AG10803 (cell line): ENCODE measurements at places on chromosomes 6 and 20.

DNA sequence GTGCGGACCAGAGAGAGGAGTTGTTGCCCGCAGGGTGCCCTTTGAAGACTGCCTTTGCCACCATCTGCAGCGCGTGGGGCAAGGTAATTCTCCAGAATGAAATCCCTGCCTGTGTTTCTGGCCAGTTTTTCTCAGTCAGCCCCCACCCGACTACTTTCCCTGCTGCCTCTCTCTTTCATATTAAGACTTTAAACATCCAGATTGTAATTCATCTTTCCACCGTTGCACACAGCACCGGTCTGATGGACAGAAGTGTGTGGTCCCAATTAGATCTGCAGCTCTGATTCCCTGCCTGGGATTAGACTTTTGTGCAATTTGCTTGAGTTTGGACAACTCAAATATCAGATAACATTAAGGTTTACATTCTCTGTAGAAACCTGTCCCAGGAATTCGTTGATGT lies 489.0 kb downstream of the QKI start:
- DNase-seq: no peak

- DNase-seq: no peak
Observed at GRCh38 chr6:56875961-56876360, 78.9 kb upstream of the BEND6 start.

GRCh38 chr6:73556836-73557235 lies 36.0 kb upstream of the EEF1A1 start:
- no peak for DNase-seq

GRCh38 chr6:119065382-119065781 lies 13.1 kb downstream of the FAM184A start:
- DNase-seq: no peak

DNA sequence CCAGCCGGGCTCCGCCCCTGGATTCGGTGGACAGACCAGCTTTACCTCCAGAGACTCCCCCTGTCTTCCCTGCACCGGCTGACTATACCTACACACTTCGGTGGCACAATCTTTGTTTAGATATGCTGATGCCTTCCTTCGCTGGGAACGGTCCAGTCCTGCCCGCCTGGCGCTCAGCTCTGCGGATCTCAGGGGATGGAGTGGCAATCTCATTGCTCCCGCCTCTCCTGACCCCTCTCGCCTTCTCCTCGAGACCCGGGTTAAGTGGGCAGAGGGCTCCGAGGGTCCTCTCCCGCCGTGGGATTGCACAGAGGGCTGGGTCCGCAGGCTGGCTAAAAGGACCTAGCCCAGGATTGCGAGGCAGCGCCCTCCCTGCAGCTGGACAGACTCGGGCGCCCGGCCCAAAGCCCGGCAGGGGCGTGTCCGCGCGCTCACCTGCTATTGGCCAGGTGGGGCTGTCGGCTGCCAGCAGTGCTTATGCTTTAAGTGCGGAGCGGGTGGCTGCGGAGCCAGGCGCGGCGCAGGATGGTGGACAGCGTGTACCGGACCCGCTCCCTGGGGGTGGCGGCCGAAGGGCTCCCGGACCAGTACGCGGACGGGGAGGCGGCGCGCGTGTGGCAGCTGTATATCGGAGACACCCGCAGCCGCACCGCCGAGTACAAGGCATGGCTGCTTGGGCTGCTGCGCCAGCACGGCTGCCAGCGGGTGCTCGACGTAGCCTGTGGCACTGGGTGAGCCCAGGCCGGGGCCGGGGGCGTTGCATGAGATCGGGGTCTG lies at the start of gene GNMT:
Gene GNMT (plus strand): TSS at position 512 of the 777 bp plus-strand sequence. CDS start 14 bp downstream, at position 526.
- DNase-seq: no peak

- no peak for DNase-seq
Observed at GRCh38 chr6:17125407-17125806, 23.6 kb downstream of the STMND1 start.

- no peak for DNase-seq
Observed at GRCh38 chr6:106563614-106564013, 65.7 kb downstream of the RTN4IP1 start.

DNA sequence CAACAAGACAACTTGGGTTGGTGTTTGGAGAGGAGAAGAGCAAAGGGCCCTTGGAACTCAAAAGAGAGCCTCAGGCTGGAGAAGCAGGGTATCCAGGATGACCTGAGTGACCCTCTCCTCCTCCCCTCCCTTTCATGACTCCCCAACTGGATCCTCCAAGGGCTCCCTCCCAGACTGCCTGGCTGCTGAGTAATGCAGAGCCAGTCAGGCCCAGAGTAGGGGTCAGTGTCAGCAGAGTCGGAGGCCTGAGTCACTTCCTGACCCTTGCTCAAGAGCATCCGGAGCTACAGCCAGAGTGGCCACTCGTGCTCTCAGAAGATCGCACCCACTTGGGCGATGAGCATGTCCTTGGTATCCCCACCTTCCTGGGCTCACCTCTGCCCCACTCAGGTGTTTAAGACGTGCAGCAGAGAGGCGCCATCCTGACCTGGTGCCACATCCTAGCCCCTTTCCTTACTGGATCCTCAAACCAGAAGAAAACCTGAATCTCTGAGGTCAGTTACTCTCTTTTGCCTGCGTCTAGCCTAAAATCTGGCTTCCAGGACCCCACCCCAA lies 2.8 kb upstream of the MAPK13 start:
- DNase-seq: peak; percentile 79

GRCh38 chr6:13358511-13358910 lies 30.2 kb upstream of the TBC1D7 start:
- DNase-seq: no peak

- no peak for DNase-seq
Observed at GRCh38 chr6:77383026-77383425, 80.3 kb downstream of the HTR1B start.

DNA sequence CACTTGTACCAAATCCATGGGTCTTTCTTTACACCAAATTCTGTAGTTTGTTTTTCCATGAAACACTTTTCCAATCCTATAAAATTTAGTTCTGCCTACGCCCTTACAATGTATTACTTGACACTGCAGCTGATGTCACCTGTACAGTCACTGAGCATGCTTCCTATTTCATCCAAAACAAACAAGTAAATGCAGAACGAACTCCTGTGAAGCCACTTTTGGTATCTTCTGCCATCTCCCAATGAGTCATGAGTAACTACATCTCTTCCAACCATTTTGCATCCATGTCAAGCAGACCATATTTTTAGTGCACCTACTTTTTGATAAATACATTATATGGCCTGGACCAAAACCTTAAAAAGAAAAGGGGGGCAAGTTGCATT lies 42.4 kb downstream of the HDDC2 start:
- no peak for DNase-seq

DNA sequence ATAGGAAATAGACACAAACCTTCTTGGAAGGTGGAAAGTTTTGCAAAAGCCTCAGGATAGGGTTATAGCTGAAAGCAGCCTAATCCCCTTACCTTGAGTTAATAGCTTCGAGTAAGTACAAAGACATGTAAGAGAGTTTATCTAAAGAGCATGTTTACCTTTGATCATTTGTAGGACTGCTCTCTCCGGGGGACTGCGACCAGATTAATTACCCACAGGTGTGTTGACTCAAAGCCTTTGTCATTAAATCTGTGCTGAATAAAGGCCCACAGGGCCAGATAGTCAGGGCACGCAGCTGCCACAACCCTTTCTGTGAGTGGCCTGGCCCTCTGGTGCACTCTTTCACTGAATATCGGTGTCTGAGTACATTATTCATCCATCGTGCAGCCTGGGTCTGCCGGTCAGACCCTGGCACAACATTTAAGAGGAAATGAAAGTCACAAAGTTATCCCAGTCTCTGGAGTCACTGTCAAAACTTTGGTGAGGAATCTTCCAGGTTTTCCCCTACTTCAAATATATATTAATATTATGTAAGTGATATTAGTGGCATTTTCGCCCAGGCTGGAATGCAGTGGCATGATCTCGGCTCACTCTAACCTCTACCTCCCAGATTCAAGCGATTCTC lies 5.4 kb upstream of the MICA start:
- no peak for DNase-seq

- DNase-seq: no peak
Observed at GRCh38 chr6:27149150-27149549, 98.4 kb upstream of the PRSS16 start.

- DNase-seq: peak; percentile 71
Observed at GRCh38 chr6:56292505-56293181, 45.3 kb upstream of the COL21A1 start.

- DNase-seq: peak; percentile 83
Observed at GRCh38 chr6:132369526-132369925, 31.7 kb downstream of the MOXD1 start.

- peak; percentile 76 for DNase-seq
Observed at GRCh38 chr6:113017353-113017752, 670.2 kb downstream of the RFPL4B start.

- DNase-seq: peak; percentile 43
Observed at GRCh38 chr6:90008908-90009501, 114.7 kb downstream of the GJA10 start.

DNA sequence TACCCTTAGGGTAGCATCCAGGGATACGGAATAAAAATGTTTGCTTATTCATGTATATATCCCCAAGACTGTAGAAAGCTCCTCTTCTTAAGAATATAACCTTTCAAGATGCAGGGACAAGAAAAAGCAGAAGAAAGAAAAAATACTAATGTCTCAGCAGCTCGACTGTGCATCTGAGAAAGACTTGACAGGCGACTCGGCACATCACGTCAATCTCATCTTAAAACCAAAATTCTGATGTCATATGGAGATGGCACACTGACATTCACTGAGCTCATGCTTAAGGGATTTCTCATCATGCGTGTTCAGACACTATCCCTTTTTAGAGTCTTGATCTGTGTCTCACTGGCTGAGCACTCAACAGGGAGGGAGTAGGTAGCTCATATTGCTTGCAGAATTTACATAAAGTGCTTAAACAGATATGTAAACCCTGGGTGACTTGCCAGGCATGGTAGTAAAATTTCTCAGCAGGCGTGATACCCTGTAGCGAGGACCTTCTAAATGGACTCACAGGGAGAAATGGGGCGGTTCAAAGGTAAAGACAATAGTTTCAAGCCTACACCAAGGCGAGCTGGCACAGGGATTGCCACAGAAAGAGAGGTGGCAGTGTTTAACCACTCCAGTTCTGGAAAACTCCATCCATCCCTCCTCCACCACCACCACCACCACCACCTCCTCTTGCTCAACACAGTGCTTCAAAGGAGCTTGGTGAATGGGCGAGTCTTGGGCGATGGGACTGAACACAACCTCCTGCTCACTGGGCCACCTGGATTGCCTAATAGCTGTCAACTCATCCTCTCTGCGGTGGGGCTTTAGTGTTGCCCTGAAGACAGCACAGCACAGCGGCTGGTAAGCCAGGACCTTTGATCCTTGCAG lies 330.5 kb downstream of the TFAP2A start:
- DNase-seq: no peak

DNA sequence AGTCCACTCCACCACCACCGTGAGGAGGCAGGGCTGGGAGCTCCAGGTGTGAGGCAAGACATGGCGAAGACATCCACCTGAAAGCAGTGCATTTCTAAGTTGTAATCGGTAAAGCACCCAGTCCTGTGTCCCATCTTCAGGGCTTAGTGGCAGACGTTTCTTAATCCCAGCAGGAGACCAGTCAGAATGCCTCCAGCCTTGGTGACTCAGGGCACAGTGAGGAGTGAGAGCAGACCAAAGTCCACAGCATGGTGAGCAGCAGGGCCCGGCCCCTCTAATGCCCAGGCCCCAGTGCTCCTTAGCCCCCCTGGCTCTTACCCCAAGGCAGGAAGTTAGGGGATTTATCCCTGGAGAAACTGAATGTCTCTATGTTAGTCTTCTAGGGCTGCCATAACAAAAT lies 183.9 kb downstream of the SYNDIG1 start:
- peak; percentile 32 for DNase-seq

- DNase-seq: peak; percentile 35
Observed at GRCh38 chr6:81977486-81977885, 225.0 kb upstream of the TENT5A start.

- no peak for DNase-seq
Observed at GRCh38 chr20:53322651-53323050, 271.0 kb downstream of the ZNF217 start.

DNA sequence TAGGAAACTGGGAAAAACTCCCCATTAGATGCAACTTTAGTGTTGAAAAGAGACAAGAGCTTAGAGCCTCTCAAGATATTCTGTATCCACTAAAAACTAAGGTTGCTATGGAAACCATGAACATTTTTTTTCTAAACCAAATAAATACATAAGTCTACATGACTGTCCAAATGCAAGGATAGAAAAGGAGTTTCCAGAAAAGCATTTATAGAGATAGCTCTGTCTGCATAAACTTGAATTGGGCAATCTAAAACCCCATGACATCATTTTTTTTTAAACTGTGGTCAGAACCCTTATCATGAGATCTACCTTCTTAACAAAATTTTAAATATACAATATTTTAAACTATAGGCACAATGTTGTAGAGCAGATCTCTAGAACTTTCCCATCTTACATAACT lies 36.4 kb upstream of the FAM83B start:
- DNase-seq: no peak

GRCh38 chr6:100998111-100998510 lies 117.0 kb upstream of the ASCC3 start:
- no peak for DNase-seq

DNA sequence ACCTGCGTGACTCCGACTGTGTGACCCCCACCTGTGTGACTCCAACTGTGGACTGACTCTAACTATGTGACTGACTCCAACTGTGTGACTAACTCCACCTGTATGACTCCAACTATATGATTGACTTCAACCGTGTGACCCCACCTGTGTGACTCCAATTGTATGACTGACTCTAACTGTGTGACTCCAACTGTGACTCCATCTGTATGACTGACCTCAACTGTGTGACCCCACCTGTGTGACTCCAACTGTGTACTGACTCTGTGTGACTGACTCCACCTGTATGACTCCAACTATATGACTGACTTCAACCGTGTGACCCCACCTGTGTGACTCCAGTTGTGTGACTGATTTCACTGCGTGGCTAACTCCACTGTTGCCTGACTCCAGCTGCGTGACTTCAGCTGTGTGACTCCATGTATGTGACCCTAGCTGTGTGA lies 38.6 kb downstream of the SYNJ2 start:
- no peak for DNase-seq
